ENCODE measurements at places on chromosomes 13 and 19.

GRCh38 chr19:46413262-46414031 is at the start of gene CCDC8:
Gene CCDC8, minus strand, starts transcription at chr19:46413564. Its CDS starts 754 bp downstream, at chr19:46412810.
- peak; percentile 97 for DNase-seq

- peak; percentile 8 for DNase-seq
Measured at GRCh38 chr13:32205431-32206096, 109.6 kb downstream of the ZAR1L start.

GRCh38 chr13:45021250-45021649 is 31.9 kb downstream of the GPALPP1 start:
- DNase-seq: no peak

DNA sequence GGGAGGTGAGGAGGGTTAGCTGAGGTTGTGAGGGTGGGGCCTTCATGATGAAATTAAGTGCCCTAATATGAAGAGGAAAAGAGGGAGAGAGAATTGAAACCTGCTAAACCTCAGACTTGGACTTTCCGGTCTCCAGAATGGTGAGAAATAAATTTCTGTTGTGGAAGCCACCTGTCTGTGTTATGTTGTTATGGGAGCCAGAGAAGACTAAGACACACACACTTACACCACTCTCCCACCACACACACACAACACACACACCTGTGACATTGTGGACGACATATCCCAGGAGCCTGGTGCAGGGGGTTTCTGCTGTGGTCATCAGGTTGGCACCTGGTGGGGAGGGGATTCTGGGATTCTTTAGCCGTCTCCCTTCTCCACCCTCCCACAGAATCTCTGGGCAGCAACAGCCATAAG is 14.0 kb downstream of the KLK4 start:
- DNase-seq: no peak

DNA sequence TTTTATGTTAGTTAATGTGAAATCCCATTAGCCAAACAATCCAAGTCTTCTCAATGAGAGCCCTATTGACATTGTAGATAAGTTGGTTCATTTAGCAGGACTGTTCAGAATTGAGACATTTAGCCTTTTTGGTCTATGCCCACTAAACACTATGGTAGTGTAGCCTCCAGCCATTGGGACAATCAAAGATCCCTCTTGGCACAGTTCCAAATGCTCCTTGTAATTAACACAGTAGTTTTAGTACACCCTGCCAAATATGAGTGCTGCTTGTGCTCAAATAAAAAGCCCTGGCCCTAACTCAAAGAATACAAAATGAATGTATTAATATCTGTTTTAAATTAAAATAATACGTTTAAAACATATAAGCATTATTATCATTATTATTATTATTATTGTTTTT is 15.4 kb upstream of the FAM216B start:
- no peak for DNase-seq

GRCh38 chr19:36259211-36259610 is 44.3 kb downstream of the ZNF146 start:
- no peak for DNase-seq

DNA sequence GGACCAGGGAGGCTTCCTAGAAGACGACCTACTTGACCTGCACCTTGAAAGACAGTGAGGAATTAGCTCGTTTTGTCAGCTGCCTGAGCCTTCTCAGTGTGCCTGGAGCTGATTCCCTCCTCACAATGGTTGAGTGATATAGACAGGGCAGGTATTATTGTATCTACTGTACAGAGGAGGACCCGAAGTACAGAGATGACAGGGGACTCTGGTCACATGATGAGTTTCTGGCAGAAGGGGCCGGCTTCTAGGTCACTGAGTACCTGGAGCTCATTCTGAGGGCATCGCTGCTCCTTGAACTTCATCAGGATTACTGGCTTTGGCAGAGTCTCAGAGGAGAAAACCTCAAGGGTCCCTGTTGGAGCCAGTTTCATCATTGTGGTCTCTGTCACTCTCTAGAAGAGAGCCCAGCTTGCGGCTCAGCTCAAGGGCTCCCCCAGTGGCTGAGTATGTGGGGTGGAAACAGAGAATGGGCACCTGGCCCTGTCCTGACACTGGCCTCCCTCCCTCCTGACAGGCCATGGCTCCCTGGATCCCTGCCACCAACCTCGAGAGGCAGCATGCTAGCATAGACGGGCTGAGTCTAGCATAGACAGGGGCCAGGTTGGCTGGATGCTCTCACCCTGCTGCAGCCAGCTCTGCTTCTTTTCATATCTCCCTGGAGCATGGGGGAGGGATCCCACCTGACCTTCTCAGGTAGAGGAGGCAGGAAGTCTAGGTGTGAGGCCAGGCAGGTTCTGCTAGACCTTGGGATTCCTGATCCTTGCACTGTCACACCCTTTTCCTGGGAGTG is 38.7 kb downstream of the NFIX start:
- DNase-seq: peak; percentile 60

GRCh38 chr13:107035778-107036177 is 467.8 kb upstream of the ARGLU1 start:
- DNase-seq: no peak

GRCh38 chr19:17088552-17088951 is 13.0 kb downstream of the MYO9B start:
- DNase-seq: no peak

DNA sequence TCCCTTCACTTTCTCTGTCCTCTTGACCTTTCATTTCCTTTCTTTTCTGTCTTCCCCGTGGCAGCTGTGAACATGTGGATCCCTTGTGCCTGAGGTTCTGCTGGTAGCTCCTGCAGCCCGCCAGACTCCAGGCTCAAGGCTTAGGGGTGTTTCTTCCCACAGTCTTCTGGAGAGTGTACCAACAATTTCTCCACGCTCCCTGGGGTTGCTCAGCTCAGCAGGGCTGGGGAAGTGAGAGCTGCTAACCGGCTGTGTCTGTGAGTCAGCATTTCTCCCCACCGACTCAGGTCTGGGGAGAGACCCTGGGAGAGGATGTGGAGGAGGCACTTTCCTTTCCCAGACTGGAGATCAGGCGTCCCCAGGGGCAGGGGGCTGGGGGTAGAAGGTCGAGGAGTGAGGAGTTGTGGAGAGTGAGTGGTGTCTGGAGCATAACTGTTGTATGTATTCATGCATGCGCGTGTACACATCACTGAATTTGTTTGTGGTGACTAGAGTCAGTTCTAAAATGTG is 193.6 kb downstream of the KCNRG start:
- DNase-seq: peak; percentile 56

DNA sequence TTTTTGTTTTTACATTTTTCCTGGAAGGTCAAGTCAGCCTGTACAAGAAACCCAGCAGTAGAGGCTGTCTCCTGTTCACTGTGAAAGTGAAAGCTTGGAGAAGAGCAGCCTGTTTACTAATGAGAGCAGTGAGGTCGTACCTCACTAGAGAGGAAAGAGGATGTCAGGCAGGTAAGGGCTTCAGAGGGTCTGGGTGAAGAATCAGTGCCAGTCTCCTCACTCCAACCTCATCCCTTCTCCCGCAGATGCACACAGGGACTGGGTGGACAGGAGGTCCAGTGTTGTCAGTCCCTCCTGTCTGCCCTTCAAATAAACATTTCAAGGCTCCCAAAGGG is 462.5 kb downstream of the KLF5 start:
- no peak for DNase-seq

DNA sequence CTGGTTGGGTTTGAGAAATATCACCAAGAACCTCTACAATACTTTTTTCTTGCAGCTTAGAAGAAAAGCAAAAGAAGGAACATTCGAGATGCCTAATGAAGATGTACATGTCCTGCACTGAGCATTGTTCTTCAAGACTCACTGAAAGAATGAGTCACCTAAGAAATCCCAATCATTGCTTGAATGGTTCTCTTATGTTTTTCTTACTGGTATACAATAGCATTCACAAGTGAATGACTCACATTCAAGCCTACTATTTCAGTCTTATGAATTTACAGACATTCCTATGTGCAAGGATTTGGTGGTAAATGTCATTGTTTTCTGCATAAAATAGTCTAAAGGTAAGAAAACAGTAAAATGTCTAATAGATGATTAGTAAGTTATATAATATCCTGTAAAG is 594.6 kb downstream of the PCDH9 start:
- DNase-seq: no peak

DNA sequence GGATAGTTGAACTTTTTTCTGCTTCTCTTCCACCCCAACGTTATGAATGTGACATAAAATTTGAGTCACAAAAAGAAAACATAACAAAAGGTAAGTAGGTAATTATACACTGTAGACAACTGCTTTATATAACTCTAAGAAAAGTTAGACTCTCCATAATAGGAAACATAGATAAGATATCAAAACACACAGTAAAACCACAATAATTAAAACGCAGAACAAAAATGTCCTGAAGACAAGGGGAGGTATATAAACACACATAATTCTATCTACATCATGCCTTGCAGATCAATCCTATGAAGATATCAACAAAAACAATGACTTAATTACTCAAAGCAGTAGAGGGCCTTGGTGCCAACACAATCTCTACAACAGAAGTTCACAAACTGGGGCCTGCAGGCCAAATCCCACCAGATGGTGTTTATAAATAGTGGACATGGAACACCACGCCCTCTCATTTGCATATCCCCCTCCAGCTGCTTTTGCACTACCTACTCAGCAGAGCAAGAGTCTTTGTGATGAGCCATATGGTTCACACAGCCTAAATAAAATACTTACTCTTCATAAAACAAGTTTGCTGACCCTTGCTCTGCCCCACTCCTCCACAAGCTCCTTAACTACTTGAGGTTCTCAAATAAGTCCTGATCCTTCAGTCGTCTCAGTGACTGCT is 254.7 kb downstream of the KLF12 start:
- no peak for DNase-seq

- peak; percentile 73 for DNase-seq
Measured at GRCh38 chr19:30666301-30666803, 294.2 kb downstream of the ZNF536 start.

GRCh38 chr13:35593651-35594050 is 117.2 kb upstream of the MAB21L1 start:
- DNase-seq: no peak

DNA sequence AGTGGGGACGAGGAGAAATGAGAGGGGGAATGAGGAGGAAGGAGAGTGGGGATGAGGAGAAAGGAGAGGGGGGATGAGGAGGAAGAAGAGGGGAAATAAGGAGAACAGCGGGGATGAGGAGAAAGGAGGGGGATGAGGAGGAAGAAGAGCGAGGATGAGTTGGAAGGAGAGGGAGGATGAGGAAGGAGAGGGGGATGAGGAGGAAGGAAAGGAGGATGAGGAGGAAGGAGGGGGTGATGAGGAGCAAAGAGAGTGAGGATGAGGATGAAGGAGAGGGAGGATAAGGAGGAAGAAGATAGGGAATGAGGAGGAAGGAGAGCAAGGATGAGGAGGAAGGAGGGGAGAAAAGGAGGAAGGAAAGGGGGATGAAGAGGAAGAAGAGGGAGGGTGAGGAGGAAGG is 14.0 kb upstream of the VSTM2B start:
- no peak for DNase-seq

DNA sequence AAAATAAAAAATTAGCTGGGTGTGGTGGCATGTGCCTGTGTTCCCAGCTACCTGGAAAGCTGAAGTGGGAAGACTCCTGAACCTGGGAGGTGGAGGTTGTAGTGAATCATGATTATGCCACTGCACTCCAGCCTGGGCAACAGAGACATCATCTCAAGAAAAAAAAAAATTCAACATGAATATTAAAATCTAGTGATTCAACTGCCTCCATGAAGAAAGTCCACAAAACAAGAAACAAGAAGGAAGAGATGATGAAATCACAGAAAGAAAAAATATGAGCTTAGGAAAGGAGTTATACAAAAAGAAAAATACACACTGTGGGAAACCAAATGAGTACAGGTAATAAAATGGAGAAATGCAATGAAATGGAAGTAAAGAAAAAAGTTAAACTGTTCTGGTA is 99.6 kb upstream of the SIAH3 start:
- DNase-seq: no peak

DNA sequence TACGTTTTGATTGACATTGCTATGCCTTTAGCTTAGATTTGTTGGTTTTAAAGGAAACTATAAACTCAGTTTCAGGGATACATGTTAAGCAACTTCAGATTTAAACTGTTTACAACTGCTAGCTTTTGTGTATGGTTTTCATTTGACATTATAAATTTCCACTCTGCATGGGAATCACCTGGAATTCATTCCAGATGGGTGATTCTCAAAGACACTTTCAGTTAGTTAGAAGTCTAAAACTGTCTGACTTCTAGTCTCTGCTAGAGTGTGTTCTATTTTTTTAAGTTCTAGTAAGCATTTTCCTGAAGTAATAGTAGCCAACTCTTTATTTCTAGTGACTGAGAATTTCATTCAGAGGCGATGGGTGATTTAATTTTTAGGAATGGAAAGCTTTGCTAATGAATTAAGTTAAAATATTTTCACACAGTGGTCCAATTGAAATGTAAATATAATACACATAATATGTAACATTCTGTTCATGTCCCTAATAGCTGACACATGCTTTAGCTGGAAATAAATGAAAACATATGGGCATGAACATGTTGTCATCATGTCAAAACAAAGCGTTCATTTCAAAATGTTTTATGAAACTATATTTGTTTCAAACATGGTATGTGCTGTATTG is 58.3 kb upstream of the CSNK1A1L start:
- no peak for DNase-seq

GRCh38 chr19:50705422-50706019 is 14.1 kb downstream of the SHANK1 start:
- peak; percentile 61 for DNase-seq

- no peak for DNase-seq
Measured at GRCh38 chr19:15141143-15141542, 33.9 kb downstream of the SYDE1 start.

DNA sequence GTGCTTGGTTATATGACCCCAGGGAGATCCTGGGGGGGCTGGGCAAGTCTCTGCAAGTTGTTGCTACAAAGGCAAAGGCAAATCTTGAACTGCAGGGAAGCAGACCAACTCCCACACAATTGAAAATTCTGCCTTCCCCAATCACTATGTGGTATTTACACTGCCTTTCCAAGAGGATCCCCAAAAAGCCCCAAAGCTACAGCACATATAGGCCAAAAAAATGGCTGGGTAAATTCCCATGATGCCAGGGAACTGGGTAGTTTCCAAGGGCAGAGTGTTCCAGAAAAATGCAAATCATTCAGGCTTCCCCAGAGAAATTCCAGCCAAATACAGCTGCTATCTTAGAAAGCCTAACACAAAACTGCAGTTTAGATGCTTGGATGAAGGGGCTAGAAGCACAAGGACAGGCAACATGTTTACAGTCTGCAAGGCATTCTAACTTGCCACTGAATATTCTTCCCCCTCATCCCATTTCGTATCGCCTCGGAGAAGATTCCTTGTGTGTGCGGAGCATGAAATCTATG is 6.2 kb downstream of the FOXO1 start:
- no peak for DNase-seq

GRCh38 chr19:41915021-41915775 is 13.1 kb downstream of the ERFL start:
- DNase-seq: no peak

DNA sequence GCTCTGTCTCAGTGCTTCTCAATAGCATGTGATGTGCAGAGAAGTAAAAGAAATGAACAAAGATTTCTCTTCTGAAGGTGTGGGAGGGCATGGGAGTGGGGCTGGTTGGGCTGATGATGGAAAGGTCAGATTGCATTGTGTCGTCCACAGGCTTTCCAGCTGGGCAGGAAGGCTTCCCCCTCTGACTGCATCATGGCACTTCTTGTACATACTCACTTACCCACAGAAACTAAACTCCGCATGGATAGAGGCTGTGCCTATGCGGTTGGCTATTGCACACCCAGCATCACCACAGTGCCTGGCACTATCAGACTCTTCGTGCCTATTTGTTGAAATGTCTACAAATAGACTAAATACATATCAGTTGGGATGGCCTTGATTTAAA is 24.4 kb upstream of the TNFSF11 start:
- no peak for DNase-seq

GRCh38 chr13:26022538-26023292 is 29.1 kb downstream of the SHISA2 start:
- peak; percentile 80 for DNase-seq

- DNase-seq: no peak
Measured at GRCh38 chr19:53294786-53295441, 27.4 kb upstream of the VN1R4 start.

Measured in hepatocyte (in vitro differentiated cells).